ENCODE measurements at places on chromosomes 3 and 15.

DNA sequence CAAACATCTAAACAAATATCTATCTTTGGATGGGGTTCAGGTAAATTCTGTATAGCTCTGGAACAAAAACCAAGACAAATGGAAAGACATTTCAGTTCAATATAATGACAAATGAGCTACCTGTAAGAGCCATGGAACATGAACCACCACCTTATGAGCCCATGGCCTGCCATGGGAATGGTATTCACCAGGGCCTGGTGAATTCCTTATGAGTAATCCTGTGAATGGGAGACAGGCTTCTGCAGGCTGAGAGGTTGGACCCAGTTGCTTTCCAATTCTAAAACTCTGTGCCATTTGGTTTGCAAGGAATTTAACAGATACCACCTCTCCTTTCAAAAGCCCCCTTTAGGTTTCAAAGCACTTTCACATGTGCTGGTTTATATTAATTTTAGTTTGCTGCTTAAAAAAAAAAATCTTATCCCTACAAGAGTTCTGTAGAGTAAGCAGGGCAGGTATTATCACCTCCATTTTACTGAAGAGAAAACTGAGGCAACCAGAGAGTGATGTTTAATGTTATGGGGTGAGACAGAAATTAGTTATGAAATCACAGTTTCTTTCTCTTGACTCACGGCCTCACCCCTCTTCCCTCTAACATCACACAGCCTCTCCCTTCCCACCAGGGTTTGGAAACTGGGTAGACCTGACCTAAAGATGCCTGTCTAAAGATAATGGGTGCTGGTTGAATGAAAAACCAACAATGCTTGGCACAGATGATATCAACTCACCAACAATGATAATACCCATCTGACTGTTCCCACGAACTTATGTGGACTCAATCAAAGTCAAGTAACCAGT, 397.6 kb upstream of the WNT5A start:
- peak; percentile 14 for DNase-seq

DNA sequence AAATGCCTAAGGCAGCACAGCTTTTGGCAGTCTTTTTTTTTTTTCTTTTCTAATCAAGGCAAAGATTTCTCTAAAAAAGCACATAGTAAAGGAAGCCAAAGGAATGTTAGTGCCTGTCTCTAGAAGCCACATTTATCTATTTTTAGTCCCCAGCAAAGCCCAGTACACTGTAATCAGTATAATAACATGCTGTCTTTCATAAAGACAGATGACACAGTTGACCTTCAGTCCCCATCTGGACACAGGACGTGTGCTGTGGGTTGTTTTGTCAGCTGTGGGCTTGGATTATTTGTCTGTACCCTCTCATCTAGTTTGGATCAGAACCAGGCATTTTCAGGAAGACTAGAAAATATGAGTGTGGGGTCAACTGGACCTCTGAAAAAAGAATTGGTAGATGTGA, 110.4 kb upstream of the CTNNB1 start:
- no peak for DNase-seq

DNA sequence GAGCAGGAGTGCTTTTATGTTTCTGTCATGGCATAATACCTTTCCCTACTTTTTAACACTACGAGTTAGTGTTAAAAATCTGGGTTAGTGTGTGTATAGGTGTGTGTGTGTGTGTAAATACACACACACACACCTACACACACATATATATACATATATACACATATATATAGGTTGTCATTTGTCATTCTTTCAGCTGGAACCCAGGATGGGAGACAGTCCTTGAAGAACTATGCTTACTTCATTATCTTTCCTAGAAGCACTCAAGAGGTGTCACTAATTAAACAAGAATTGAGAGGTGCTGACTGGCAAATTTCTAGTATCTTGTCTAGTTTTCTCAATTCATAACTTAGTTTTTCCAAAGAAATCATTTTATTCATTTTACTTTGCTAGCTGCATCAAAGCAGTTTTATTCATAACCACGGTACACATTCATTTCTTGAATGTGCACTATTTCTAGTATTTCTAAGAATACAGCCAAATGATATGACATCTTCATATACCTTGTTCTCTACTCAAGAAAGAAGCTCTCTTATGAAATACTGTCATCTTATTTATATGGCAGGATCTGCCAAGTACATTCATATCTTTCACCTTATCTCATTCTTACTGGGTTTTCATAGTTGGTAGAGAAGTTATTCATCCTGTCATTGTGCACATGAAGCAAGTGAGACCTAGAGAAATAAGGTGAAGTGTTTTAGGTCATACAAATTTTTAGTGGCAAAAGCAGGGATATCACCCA, 46.6 kb downstream of the ISL2 start:
- no peak for DNase-seq

DNA sequence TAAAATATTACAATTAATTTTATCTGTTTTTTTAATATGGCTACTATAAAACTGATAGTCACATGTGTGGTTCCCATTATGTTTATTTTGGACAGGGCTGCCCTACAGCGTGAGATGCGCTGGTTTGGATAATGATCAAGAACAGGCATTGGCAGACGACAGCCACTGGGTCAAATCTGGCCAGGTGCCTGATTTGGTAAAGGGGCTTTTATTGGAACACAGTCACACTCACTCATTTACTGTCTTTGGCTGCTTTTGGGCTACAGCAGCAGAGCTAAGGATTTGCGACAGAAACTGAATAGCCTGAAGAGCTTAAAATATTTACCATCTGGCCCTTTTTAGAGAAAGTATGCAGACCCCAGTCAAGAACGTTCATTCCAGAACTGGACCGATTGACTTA, 724.2 kb upstream of the CFAP20DC start:
- no peak for DNase-seq

- no peak for DNase-seq
Observed at GRCh38 chr3:76352051-76352450, 566.7 kb upstream of the ZNF717 start.

GRCh38 chr3:127035677-127036076, 52.8 kb downstream of the PLXNA1 start:
- peak; percentile 95 for DNase-seq

DNA sequence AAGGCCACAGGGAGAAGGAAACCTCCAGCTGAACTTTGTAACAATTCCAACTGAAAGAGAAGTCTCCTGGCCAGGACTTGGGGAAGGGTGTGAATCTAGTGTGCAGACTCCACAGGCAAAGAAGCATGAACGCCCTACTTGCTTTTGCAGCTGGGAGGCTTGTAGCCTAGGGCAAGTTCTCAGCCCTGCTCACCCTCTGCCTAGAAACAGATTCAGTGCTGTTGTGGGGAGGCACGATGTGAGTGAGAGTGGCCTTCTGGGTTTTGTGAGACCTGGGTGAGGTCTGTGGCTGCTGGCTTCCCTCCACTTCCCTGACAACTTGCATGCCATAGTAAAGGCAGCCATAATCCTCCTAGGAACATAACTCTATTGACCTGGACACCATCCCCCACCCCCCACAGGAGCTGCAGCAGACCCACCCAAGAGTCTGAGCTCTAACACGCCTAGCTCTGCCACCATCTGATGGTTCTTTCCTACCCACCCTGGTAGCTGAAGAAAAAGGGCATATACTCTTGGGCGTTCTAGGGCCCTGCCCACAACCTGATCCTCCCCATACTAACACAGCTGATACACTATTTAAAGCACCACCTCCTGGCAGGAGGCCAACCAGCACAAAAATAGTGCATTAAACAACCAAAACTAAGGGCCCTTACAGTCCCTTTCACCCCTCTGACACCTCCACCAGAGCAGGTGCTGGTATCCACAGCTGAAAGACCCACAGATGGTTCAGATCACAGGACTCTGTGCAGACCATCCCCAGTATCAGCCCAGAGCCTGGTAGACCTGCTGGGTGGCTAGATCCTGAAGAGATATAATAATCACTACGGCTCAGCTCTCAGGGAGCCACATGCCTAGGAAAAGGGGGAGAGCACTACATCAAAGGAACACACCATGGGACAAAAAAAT, 426.5 kb downstream of the IGSF11 start:
- DNase-seq, result no peak

DNA sequence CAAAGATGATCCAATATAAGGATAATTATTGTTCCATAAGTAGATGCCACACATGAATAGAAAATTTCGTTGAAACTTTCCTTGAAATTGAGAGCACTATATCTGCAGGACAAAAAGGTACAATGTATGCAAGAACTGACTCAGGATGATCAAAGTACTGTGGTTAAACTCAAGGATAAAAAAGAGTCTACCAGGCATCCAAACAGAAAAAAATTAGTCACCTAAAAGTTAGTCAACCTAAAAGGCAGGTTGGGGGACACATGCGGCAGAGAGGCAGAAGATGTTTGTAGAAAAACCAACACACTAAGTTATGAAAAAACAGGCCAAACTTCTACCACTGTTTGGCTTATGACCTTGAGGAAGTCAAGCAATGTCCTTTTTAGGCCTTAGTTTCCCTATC, 68.7 kb downstream of the GSK3B start:
- no peak for DNase-seq

DNA sequence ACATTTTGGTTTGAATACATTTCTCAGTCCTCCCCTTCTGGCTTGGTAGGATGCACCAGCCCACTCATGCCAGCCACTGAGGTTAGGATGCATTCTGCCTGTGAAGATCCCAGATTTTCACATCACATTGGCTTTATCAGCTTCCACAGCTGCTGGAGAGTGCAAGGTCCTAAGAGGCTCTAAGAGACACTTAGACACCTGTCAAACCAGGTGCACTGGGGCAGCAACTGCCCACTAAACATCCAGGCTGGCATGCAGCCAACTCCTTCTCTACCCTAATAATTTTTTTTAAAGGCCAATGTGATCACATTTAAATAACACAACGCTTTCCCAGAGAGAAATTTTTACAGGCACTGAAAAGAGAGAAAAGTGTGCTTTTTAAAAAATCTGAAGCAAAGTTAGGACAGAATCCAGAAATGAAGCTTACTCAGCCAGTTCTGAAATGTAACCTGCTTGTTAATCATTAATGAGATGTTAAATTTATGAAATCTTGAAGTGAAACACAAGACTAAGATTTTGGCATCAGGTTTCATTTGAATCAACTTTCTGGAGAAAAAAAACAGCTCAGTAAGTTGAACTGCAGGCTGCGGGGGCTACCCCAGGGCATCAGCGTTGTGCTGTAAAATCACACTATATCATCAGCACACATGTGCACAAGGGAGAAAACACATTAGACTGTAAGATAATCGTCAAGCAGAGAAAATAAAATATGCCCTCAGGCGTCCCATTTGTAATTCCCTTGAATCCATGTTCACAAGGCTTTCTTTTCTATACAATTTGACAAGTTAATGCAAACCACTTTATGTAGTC, 312.9 kb downstream of the ZBBX start:
- DNase-seq, result no peak

DNA sequence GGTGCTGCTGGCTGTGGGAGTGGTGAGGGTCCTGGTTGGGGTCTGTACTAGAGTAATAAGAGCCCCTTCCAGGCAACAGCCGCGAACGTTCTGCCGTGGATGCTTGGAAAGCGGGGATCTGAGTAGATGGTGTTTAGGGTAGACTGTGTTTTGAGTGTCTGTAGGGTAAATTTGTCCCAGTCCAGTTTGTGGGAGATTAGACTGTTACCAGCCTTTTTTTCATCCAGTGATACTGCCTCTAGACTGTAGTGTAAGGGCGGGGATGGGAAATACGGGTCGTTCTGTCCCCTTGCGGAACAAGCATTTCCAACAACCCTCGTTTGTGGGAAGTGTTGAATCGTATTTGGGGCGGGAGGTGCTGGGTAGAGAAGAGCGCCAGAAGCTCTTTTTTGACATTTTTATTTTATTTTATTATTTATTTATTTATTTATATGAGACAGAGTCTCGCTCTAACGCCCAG, 424 bp downstream of the HAUS2 start:
- peak; percentile 26 for DNase-seq

- DNase-seq, result no peak
Observed at GRCh38 chr15:40776537-40777141, 6.9 kb downstream of the C15orf62 start.

DNA sequence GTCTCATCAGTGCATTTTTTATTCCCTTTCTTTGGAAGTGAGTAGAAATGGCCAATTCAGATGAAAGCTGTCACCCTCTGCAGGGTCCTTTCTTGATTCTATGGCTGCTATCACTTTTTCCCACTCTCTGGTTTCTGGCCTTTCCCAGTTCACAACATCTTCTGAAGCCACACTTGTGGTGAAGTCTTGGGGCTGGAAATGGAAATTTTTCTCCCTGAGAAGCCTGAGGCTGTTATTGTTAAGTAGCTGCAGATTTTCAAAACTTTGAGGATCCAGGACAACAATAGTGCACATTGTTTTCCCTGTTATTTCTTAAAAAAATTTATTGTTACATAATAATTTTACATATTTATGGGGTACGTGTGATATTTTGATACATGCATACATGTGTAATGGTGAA, 250.3 kb upstream of the RASGRP1 start:
- peak; percentile 20 for DNase-seq

- no peak for DNase-seq
Observed at GRCh38 chr3:111787556-111788463, 71.3 kb upstream of the PHLDB2 start.

- DNase-seq, result no peak
Observed at GRCh38 chr3:52350416-52350815, 34.3 kb downstream of the DNAH1 start.

GRCh38 chr3:14793858-14794234, 24.9 kb upstream of the FGD5 start:
- no peak for DNase-seq

GRCh38 chr15:30921781-30922479, 18.2 kb downstream of the FAN1 start:
- DNase-seq, result no peak

DNA sequence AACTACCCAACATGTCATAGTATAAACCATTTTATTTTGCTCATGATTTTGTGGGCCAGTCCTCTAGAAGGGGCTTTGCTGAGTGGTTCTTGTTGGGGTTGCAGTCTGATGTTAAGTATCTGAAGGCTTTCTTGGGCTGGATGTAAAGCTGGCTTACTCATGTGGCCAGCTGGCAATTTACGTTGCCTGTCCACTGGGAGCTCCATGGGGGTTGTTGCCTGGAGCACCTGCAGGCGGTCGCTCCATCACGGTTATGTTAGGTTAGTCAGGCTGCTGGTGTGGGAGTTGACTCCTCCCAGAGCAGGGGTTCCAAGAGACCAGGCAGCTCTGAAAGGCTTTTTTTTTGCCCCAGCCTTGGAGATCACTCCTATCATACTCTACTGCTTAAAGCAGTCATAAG, 98.1 kb downstream of the NR1D2 start:
- DNase-seq, result no peak

- DNase-seq, result no peak
Observed at GRCh38 chr3:194075088-194075615, 60.8 kb upstream of the HES1 start.

DNA sequence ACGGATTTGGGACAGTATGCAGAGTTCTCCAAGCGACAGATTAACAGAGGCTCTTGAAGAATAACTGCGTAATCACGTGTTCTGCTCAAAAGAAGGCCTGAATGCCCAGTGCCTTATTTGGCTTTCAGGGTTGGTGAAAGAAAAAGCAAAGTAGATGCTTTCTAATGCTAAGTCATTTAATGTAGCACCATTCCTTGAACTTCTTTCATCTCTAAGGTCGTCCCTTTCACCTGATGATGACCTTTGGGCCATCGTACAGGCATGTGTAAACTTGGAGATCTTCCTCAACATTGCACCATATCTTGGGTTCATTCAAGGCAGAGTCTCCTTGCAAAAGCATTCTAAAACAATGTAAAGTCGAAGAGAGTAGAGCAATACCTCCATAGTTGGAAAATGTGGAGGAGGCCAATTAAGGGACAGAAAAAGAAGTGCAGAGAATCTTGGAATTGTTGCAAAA, 48.9 kb downstream of the TMEM44 start:
- DNase-seq, result no peak

- no peak for DNase-seq
Observed at GRCh38 chr3:122111974-122112373, 56.8 kb downstream of the CD86 start.

- no peak for DNase-seq
Observed at GRCh38 chr3:54374214-54374852, 252.0 kb downstream of the CACNA2D3 start.

GRCh38 chr15:89794627-89795241, 18.6 kb downstream of the MESP2 start:
- peak; percentile 55 for DNase-seq
